ENCODE measurements at places on chromosomes 12 and 14. TPM values are rescaled to one million over a fixed set of nuclear protein-coding genes. Genes with fewer than 3 reads are reported as not detected.

KRT83 gene
- not detected for total RNA-seq

ADAM21 gene
- total RNA-seq: 0.19 TPM

GRCh38 chr12:77384941-77385340 is 319.6 kb upstream of the E2F7 start:
- no peak for DNase-seq

DNA sequence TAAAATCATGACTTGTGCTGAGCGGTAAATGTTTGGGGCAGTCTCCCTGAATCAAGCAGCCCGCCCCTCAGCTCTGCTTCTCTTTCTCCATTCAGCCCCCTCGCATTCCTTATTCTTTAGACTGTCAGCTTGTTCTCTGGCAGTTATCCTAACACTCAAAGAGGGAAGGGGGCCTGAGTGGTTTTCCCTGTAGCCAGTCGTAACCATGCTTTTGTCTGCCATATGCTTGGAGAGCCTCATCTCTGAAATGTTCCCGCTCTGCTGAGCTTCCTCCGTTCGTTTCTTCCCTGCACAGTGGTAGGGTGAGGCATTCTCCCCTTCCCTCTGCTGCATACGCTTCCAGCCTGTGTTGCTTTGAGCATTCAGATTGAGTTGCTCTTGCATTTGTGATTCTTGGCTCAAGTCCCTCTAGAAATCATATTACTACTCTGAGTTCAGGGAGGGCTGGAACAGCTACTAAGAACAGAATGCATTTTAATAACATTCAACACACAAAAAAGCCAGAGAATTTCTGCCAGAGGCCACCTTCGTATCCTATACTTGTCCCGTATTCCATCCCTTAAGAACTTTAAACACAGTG is 119.7 kb downstream of the FBXL14 start:
- DNase-seq: no peak

GRCh38 chr12:106032623-106032925 is 106.2 kb downstream of the NUAK1 start:
- DNase-seq: no peak

DNA sequence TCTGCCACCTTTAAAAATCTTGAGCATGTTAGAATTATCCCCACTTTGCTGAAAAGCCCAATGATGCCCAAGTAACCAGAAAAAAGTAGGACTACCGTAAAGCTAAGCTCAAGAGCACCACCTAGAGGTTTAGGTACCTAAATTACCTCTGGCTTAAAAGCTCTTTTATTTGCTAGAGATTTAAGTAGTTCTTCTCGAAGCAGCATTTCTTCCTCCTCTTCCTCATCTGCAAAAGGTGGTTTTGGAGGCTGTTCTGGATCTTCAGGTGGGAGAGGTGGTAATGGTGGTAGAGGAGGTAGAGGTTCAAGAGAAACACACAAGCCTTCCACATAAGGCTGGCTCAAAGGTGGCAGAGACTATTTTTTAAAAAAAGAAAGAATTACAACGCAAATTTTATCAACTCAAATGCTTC is 26.9 kb downstream of the ZFC3H1 start:
- peak; percentile 39 for DNase-seq

All from glomerular endothelial cell (primary cell).